Omental fat pad (tissue), 4 donors: ENCODE measurements at places on chromosomes 4 and X. TPM values are rescaled to one million over a fixed set of nuclear protein-coding genes. Genes with fewer than 3 reads are reported as not detected.

GRCh38 chrX:87516717-87517121 is 883 bp upstream of the KLHL4 start:
- no peak for DNase-seq

DNA sequence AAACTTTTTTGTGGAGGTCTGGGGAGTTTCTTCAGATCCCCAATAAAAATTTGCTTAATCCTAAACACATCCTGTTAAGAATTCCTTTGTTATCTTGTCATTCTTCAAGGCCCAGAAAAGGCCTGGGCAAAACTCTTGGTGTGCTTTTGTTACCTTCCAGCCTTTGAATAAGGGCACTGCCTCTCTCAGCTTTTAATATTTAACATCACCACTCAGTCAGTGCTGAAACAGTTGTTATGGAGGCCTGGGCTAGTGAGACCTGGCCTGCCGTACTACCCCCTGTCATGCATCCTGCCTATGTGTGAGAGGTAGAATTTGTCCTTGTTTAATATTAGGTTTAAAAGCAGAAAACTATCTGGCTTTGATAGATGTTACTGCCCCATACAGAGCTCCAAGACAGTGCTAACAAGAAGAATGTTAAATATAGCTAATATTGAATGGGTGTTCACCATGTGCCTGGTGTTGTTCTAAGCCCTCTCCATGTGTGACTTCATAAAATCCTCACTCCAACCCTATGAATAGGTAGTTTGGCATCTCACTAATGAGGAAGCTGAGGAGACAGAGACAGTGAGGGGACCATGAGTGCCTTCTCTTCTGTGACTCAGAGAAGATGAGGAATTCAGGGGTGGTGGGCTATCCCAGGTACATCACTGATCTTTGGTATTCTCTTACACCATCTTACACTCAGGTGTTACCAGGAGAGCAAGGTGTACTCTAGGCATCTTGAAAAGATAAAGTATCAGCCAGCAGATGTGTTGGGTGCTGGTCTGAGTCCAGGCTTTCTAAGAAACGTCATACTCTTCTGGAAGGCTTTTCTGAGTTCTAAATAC is 6.2 kb downstream of the PPP1R2C start:
- no peak for DNase-seq

- no peak for DNase-seq
These were observed 120.5 kb downstream of the ENPP6 start for GRCh38 chr4:184097241-184097605.

DNA sequence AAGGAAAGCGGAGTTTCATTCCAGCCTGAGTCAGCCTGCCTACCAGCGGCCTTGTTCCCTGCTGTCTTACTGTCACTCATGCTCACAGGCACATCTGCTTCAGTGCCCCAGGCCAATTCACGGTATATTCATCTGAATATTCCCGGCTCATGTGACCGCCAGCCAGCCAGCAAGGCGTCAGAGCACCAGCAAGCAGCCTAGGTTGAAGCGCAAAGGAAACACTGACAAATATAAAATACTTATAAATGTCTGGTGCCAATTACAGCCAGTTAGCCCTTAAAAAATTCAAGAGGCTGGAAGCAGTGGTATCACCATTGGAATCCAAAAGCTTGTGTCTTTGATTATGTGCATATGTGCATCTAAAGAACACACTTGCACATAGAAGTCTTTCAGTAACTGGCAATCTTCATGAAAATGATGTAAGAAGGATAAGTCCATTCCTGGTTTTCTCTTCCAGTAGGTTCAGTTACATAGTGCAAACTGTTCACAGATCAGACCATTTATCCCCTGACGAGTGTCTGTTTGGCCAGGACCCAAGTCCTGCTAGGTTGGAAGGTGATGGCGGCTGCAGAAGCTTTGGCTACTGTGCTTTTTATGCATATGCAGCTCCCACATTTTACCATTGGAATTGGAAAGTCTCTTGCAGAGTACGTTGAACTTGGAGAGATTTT is 61.3 kb downstream of the LUZP4 start:
- no peak for DNase-seq

DNA sequence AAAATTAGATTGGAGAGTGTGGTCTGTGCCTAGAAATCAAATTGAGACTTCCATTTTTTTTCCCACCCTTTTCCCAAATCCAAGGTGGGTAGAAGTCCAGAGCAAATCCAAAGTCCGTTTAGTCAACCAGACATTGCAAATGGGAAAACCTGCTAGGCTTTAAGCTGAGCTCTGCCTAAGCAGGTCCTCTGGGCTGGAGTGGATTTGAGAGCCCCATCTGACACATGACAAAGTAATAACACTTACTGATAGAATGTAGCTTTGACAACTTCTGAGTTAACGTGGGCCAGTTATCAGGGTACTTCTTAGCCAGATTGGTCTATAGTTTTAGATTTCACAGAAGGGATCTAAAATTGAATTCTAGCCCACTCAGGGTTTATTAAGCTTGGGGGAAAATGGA is 242.3 kb downstream of the GALNTL6 start:
- no peak for DNase-seq

DNA sequence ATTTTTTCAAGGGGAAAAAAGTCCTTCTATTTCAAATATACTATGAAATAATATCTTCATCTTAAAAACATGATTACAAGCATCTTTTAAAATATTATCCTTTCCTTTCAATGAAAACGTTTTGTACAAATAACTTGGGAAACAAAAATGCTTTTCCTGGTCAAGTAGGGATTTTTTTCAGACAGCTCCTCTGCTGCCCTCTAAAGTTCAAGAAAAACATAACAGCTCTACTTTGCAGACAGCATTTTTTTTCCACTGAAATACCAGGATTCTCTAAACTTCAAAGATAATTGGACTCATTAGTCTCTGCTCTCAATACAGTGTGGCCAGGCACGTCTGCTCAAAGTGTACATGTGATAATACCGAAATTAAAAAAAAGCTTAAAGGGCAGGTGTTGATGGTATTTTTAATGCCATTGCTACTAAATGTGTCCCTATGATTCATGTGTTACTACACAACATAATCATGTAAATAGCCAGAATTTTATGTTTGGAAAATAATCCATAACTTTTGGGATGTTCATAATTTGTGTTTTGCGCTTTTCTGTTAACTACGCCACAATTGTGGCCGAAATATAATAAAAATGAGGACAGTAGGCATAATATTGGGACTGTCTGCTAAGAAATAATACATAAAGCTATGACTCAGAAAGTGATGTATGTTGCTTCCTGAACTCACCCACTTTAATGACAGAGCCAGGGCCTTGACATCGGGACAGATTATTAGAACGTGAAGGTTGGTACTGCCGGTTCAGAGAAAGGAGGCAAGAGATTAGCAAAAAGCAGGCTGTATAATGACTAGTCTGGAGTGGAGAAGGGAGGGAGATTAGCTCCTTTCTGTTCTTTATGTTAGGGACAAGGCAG is 478.9 kb downstream of the KCNIP4 start:
- DNase-seq, result no peak

DNA sequence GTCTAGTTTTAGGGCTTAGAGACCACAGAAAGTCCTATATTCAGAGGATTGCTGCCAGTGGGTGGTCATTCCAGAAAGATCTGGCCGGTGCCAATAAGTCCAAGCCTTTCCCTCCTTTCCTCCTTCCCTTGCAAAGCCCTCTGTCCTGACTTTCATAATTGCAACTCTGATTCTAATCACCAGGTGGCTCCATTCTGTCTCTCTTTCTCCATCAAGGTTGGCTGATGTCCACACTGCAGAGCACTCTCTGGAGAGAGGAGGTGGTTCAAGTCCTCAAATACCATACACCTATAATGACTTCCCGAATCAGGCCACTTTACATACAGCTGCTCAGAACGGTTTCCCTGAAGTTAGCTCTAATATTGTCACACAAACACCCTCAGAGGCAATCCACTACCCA is 22.4 kb upstream of the ARMCX4 start:
- no peak for DNase-seq

- DNase-seq, result no peak
These were observed 23.3 kb upstream of the REPS2 start for GRCh38 chrX:16923157-16923556.

- DNase-seq, result no peak
These were observed 300.6 kb upstream of the SPANXN1 start for GRCh38 chrX:144946666-144947065.

GRCh38 chr4:45663628-45664081 is 460.2 kb downstream of the GABRG1 start:
- no peak for DNase-seq

- DNase-seq, result no peak
These were observed 117.9 kb upstream of the FAM9B start for GRCh38 chrX:9151772-9152307.

DNA sequence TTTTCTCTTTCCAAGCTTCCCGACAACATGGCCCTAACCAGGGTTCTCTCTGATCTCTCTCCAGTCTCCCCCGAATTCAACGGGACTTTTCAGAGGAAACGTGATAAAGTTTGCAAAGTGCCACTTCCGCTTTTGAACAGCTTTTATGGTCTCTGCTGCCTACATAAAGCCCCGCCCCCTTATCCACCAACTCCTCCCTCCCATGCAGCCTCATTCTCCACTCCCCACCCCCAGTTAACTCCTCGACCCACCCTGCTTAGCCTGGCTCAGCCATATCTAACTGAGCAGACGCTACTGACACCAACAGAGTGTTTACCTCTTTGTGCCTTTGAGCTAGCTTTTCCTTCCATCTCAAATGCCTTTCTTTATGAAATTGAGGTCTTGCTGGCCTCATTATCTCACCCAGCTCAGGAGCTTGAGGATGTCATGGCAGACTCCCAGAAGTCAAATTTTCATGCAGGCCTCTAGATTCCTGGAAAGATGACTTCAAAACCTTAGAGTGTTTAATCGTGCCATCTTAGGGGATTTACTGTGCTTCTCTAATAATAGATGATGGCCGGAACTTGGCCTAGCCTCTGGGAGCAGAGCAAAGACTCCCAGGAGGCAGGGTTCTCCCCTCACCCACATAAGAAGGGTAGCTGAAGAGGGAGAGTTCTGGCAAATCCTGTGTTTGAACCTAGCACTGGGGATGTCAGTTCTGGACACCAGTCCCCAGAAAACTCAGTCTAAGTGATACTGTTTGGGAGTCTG is 606.0 kb downstream of the BCOR start:
- no peak for DNase-seq

- no peak for DNase-seq
These were observed 44.2 kb downstream of the MID1IP1 start for GRCh38 chrX:38845426-38845825.

DNA sequence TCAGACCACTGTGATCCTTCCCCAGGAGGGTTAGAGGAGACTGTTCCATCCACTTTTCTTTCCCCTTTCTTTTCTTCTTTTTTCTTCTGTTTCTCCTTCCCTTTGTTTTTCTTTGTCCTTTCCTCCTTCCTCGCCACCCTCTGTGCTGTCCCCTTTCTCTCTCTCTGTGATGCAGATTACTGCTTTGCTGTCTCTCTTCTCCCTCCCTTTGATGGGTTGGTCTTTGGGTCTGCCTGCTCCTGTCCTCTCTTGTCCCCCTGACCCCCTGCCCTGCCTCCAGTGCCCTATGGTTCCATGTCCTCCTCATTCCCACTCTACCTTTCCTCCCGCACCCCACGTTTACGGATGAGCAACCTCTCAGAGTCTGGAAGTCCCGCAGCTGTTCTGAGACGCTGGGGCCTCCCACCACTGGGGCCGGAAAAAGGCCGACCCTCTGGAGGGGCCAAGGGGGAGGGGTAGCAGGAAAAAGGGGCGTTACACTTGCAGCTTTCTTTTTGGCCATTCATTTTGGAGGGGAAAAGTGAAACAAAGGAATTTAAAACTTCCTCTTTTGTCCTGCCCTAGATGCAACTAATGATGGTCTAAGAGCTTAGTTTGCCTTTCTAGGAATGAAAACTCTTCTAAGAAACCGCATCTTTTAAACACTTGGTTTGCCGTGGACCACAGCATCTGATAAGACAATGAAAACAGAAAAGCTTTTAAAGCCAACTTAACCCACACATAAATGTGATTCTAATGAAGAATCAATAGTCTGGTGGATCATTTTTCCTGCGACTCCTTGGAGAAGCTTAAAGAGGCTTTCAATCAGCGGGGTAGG is 24.5 kb upstream of the TSR2 start:
- DNase-seq, result no peak

DNA sequence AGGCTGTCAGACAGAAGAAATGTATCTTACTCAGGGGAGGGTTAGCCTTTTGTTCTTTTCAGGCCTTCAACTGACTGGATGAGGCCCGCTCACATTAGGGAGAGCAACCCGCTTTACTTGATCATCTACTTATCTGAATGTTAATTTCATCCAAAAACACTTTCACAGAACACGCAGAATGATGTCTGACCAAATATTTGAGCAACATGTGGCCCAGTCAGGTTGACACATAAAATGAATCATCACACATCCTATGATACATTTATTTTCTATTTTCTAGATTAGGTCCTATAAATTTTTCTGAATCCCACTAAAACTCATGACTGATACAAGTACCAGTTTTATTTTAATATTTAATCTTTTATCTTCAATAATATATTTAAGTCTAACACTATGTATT is 260.3 kb downstream of the IL15 start:
- DNase-seq, result no peak

DNA sequence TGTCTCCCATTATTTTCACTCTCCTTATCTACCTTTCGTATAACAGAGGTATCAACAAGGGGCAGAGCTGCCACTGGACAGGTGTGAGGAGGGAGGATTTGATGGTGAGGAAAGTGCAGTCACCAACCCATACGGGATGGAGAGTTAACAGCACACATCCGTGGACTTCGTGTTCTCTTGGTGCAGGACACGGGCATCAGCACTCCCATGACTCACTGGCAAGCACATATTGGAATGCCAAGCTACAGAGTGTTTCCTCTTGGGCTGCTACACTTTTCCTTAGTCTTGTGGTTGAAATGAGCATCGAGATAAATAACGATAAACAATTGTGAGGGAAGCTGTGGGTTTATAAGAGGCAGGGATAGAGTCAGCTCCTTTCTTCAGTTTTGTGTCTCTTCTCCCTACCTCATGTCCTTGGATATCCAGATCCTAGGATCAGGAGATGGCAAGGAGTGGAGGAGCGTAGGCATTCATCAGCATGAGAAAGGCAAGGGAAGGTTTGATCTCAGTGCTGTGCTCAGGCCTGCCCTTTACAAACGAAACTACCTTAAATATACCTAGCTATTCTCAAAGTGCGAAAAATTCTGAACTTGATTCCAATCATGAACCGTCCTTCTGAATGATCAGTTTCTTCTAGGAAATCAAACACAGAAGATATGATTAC is 96.3 kb downstream of the ZNF827 start:
- DNase-seq, result no peak

- DNase-seq, result no peak
These were observed 88.2 kb upstream of the STS start for GRCh38 chrX:7059214-7059838.

GRCh38 chr4:119490335-119490734 is 138.3 kb downstream of the PDE5A start:
- DNase-seq, result no peak

- no peak for DNase-seq
These were observed 31.7 kb upstream of the PDLIM3 start for GRCh38 chr4:185566972-185567371.

Gene C4orf36
- 1.5 TPM for total RNA-seq

Gene MAGED2
- total RNA-seq, result 79.6 TPM

Gene EPHA5
- not detected for total RNA-seq

Gene CABS1
- total RNA-seq, result not detected

Gene NXF2B
- total RNA-seq, result not detected

Gene CXCL5
- total RNA-seq, result 0.56 TPM

Gene IL21
- total RNA-seq, result not detected

Gene HOPX
- 6.8 TPM for total RNA-seq

Gene DCLK2
- total RNA-seq, result 8.8 TPM

Gene ENAM
- total RNA-seq, result not detected
